ENCODE measurements at places on chromosomes 7 and 10.

DNA sequence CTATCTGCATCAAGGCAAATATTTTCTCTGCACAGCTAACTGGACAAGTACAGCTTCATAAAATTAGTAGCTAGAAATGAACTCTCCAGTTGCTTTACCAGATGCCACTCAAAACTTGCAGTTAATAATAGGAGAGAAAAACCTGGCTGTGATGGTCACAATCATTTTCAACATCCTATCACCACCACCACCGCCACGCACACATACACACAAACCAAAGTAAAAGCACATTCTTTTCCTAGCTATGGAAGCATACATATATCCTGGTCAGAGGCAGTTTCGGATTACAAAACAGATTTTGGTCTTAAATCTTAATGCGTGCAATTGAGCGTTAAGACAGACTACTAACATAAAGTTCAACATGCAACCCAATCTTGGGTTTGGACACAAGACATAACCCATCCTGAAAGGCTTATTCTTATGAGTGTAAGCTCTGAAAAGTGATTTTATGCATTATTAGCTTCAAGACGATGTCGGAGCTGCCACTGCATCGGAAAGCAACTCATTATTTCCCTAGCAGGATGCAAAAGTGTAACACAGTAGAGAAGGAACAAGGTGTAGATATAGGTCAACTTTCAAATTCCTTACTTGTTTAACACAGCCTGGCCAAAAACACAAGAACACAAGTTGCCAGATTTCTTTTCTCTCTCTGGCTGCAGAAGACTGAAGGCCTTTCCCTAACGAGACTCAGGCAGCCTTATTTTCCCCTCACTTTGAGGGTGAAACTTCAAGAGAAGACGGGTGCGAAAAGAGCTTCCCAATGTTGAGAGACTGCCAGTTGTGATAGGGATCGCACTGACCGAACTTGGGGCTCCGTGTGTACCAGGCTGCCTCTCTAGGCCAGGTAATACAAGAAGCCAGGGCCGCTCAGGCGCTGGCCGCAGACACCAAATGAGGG lies 1.2 kb downstream of the CACUL1 start:
- no peak for DNase-seq

DNA sequence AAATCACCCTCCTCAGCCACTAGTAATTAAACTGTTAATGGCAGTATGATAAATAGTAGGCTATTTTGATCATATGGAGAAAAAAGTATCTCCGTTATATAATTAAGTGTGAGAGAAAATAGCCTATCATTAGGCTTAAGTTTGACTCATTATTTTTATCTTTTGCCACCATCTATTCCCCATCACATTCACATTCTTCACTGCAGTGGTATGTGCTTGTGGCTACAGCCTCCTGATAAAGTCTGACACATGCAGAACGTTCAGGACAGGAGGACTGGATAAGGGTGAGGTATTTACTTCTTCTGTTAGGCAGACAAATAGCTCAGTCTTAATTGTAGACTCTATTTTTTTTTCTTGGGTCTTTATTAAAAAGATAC lies 5.8 kb downstream of the NEBL start:
- DNase-seq = no peak

DNA sequence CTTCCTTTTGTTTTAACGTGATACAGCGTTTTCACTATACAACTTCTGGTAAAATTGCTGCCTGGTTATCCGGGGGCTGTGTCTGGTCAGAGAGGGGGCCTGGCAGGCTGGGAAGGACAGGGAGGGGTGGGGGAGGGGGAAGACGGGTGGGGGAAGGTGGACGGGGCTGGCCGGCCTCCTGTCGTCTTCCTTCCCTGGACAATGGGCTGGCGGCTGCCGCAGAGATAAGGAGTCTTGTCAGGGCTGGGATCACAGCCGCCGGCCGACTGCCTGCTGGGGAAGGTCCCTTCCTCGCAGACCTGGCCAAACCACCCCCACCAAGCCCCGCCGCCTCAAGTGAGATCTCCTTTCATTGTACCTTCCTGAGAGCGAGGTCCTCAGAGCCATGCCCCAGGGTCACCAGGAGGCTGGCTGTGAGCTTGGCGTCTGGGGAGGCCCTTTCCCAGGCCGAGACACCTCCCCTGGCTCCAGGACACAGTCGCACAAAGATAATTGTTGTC lies 151.2 kb upstream of the TNRC18 start:
- no peak for DNase-seq

GRCh38 chr10:110141871-110142635 lies 65.4 kb upstream of the MXI1 start:
- no peak for DNase-seq

DNA sequence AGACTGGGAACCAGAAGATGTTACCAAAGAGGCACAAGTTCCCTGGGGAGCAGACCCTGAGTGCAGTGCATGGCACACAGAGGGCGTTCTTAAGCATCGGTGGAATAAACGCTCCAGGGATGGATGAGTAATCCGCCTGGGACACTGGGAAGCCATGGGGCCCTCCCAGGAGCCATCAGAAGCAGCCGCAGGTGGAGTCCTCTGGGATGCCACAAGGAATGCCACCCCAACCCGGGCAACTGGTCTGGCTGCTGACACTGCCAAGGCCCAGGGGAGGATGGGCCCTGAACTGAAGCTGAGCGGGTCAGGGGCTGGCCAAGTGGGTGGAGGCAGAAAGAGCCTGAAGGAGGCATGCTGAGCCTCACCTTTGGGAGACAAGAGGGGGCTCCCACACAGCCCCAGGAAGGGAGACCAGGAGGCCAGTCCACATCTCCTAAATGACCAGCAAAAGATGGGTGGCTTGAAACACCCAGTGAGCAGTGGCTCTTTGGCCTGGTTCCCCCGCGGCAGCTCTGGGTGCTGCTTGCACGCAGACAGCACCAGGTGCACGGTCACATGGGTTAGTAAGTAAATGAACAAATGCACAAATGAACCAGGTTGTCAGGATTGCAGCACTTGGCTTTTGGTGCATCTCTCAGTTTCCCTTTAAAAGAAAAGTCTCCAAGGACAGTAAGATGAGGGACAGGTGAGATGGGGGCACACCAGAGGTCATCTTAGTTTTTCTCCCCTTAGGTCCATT lies 141.3 kb upstream of the ZMIZ1 start:
- no peak for DNase-seq

- DNase-seq = peak; percentile 87
Measured at GRCh38 chr10:119030421-119031250, 1.1 kb downstream of the NANOS1 start.

GRCh38 chr10:17617031-17617911 lies at the start of gene HACD1:
TSS of gene HACD1 (minus strand) at chr10:17617374. CDS start at chr10:17617339, 35 bp downstream.
- DNase-seq = peak; percentile 70

DNA sequence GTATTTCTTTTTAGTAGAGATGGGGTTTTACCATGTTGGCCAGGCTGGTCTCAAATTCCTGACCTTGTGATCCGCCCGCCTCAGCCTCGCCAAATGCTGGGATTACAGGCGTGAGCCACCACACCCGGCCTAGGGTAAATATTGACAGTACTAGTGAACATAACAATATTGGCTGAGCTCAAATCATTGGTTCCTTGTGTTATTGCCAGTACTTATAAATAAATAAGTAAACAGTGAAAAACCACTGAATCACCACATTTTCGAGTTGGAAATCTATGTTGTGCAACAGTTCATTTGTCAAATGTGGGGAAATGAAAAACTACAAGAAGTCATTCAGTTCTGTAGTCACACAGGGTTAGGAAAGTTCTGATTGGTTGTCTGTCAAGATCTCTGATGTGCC lies 15.8 kb downstream of the RPP30 start:
- DNase-seq = no peak

DNA sequence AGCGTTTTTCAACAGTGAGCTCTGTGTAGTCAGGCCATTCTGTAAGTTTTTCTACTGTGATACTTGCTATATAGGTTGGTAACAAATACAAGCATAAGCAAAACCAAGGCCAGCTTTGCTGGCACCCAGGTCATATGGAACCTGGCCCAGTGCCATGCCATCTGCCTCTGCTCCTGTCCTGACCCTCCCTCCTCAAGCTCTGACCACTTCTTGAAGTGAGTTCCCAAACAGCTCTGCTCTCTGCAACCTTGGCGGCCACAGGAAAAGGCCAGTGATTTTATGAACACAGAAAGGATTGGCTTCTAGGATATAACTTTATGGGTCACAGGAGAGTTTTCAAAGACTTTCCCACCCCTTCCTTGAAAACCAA lies 12.8 kb downstream of the NOD1 start:
- DNase-seq = no peak

DNA sequence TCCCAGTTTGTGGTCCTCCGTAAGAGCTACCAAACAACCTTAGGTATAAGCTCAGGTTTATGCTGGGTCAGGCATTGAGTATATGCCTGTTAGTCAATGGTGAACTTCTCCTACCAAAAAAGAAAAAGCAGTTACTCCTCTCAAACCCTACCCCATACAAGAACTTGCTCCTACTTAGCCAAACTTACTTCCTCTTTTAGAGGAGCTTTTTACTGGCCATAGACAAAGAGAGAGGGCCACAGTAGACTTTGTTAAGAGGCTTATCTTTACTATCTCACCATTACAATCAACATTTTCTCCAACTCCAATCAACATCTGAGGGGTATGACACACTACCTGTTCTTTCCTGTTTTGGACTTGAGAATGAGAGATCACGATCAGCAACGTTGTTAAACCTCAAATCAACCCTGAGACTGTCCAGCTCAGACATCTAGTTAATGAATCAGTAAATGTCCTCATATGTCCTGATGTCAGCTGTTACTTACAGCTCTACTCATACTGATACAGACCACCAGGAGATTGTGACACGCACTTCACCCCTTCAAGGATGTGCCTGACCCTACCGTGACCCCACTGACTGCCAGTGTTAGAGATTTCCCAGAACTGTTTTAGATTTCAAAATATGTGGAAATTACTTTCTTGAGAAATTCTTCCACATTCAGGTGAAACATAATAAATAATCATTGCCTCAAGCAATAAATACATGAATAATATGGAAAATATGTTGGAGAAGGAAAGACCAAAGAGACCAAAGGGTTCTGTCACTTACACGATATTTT lies 18.4 kb upstream of the CCDC71L start:
- DNase-seq = no peak

- no peak for DNase-seq
Measured at GRCh38 chr7:52635021-52635420, 400.4 kb upstream of the POM121L12 start.

GRCh38 chr10:77268721-77269120 lies 368.9 kb downstream of the KCNMA1 start:
- DNase-seq = no peak

DNA sequence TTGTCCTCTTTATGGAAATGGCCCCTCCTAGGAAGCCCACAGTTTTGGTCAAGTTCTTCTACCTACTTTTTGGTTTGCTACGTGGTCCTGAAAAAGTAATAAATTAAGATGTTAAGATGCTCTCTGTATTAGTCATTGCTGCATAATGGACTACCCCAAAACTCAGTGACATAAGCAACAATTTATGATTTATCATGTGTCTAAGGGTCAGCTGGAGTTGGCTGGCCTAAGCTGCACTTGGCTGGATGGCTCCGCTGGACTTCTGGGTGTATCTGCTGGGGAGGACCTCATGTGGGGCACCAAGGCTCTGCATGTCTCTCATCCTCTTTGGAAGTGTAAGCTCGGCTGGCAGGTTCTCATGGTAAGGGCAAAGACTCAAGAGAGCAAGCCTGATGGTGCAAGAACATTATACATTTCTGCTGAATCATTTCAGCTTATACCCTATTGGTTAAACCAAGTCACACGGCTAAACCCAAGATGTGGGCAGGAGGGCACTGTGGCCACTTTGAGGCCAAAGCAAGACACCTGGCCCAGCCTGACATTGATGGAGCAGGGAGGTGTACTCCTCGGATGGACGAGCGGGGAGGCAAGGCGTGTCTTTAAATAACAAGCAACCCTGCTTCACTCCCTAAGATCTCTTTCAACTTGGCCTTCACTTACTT lies 47.7 kb downstream of the TBXAS1 start:
- no peak for DNase-seq

DNA sequence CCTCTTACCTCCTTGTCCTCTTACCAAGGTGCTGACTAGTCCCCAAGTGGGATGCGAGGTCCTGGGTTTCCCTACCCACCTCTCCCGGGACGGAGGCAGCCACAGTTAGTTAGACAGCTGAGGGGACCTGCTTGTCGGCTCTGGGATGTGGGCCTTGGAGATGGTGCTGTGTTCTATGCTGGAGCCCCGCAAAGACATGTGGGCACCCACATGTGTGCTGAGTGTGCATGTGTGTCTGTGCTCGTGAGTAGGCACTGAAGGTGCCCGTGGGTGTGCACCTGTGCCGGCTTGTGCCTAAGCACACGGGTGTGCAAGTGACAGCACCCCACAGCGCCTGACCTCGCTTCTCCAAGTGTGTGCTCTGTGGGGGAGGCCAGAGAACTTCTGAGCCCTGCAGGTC lies 62.2 kb downstream of the NEURL1 start:
- DNase-seq = no peak

DNA sequence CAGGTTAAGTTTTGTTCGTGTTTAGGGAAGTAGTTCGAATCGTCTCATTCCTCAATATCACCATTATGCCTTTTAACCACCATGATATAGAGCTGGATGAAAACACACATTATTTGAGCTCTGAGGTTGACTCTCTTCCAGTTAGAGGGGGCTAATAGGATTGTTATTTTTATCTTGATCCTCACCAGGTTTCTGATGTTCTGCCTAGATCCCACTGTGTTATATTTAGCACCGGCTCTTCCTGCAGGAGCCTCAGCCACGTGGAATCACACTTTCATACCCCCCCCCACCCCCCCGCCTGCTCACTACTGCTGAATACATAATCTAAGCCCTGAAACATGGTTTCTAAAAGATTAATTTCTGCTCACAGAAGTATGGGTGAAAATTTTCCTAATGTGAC lies 88.3 kb downstream of the NRCAM start:
- no peak for DNase-seq

DNA sequence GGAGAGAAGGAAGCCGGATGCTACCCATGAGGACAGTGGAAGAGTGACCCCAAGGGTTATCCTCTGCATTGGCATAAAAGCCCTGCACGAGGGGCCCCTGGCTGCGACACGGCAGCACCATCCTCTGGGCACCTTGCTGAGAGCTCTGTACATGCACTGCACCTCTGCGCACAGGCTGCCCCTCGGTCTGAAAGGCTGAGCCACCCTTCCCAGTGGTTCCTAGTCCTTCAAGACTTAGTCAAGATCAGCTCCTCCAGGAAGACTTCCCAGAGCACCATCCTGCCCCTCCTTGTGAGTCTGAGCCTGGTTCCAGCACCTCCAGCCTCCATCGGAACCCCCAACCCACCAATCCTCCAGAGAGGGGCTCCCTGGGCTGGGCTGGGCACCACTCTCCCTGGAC lies 37.9 kb upstream of the CNPY1 start:
- no peak for DNase-seq

- DNase-seq = no peak
Measured at GRCh38 chr10:89257581-89257980, 6.0 kb upstream of the LIPA start.
